Activated T-cell treated with anti-CD3 and anti-CD28 coated beads, Interleukin-2, amount 50 U/mL, for 24 hours (primary cell): ENCODE measurements at places on chromosomes 11 and 22.

GRCh38 chr22:23107487-23108248, 34.1 kb downstream of the RSPH14 start:
- no peak for DNase-seq

DNA sequence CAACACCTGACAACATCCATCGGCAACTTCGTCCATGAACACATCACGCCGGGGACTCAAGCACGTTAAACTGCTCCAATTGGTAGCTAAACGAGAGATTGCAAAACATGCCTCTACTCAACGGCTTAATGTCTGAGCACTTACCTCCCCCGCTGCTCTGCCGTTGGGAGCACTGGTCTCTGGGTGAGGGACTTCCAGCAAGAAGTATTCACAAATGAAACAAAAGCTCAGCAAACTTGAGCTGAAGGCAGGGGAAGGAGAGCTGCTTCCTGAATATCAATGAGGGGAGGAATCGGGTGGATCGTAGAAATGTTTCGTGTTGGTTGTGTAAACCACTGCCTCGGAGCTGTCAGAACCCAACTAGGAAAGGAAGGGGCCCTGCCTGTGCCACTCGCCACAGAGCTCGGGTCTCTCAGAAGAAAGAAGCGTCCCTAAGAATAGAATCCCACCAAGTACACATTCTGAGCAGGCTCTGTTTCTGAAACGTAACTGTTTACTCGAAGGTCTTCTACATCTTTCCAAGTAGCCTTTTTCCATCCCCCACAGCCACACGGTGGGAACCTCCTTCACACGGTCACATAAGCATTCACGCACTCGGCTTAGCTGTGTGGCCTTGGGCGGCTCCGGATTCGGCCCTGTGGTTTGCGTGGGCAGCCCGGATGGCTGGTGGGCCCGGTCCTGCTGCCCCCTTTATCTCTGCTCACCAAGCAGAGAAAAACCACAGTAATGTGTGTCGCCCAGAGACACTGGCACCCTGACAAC, at the start of gene MLC1:
Gene MLC1 (minus strand): TSS at position 216 of the 762 bp plus-strand sequence. CDS start 524 bp downstream, outside the sequence.
- DNase-seq = peak; percentile 41

DNA sequence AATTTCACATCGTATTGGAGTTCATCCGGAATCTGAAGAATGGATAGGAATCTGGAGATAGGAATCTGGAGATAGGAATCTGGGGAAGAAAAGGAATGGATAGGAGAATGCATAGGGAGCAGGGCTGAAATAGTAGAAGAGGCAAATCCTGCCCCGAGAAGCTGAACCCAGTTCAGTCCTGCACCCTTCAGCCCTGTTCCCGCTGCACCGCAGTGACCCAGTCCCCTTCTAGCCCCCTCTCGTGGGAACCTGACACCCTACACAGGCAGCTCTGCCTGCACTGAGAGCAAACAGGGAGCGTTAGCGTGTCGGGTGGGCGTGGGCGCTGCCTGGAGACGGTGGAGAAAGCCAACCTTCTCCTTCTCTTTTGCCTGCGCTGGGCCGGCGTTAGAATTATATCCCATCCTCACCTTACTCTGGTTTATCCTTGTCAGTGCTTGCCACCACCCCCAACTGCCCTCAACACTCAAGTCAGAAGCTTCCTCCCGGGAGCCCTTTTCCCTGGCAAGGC, 1.0 kb upstream of the CCKBR start:
- no peak for DNase-seq

GRCh38 chr11:14906578-14906977, 14.5 kb upstream of the CYP2R1 start:
- peak; percentile 36 for DNase-seq

GRCh38 chr11:92443199-92443598, 218.6 kb downstream of the FAT3 start:
- DNase-seq = no peak

- no peak for DNase-seq
These were observed 22.9 kb upstream of the CCDC188 start for GRCh38 chr22:20173772-20174171.

- DNase-seq = no peak
These were observed 6.4 kb downstream of the ENDOD1 start for GRCh38 chr11:95095858-95096587.

- no peak for DNase-seq
These were observed 135.1 kb downstream of the UVRAG start for GRCh38 chr11:75950141-75950540.

DNA sequence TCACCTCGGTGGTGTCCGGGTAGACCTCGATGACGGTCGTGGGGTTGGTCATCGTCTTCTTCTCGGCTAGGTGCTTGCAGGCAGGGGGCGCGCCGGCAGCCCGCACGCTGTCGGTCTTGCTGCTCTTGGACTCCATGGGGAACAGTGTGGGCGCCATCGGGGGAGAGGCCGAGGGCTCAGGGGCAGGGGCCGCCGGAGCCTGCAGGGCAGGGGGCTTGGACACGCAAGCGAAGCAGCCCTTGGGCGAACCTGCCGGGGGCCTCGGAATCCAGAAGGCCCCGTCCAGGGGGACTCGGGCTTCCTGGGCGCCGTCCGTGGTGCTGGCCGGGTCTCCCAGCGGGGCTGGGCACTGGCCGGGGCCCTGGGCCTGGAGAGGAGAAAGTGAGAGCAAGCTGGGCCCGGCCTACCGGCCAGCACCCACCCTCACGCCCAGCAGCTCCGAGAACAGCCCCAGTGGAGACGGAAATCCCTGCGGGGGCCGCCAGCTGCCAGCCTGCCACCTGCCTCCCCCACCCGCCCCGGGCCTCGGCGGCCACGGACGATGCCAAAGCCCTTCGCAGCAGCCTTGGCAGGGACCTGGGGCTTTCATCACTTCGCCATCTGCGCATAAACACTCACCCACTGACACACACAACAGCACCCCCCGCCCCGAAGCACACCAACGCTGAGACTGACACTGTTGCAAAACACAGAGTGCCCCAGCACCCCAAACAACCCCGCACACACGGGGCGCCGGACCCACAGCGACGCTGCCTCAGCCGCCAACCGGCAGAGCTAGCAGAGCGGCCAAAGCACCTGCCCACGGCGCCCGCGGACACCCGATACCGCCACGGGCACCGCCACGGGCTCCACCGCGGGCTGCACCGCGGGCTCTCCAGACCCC, 2.4 kb downstream of the IFITM10 start:
- DNase-seq = peak; percentile 26

DNA sequence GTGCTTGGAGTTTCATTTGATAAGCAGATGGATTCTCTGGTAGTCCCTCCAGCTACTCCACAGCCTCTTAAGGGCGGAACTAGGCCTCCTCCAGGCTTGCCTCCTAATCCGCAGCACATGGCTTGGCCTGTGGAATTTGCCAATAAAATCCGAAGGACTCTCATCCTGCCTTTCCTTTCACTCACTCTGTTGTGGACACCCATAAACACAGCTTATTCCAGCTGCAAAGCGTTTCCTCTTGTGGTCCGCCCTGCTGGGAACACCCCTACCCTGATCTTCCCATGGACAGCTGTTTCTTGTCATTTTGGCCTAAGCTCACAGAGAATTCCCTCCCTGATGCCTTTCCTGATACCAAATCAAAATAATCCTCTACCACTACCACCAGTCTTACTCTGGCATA, 546.2 kb downstream of the NTM start:
- no peak for DNase-seq

DNA sequence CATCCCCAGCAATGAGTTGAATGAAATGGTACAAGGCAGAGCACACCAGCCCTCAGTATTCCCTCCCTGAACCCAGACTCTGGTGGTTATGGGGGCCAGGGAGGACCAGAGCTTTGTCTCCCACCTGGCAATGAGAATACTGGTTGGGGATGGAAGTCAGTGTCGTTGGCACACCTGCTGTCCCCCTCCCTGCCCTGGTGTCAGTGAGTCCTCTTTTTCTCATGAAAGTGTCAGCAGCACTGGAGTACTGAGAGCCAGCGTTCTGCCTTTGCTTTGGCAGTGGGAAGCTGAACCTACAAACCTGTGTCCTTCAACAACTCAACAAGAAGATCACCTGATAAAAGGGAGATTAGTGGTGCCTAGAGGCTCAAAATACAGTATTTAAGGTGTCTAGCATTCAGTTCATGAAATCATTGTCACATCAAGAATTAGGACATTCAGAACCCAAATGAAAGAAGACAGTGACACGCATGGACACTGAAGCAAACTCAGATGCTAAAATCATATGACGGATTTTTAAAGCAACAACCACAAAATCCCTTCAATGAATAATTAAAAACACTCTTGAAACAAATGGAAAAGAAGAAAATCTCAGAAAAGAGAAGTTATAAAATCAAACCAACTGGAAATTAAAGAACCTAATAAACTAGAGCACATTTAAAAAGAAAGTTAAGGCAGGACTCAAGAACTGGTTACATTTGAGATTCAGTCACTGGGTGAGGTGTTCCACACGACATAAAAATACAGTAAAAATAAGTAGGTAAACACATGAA, 77.5 kb upstream of the VPREB1 start:
- no peak for DNase-seq

DNA sequence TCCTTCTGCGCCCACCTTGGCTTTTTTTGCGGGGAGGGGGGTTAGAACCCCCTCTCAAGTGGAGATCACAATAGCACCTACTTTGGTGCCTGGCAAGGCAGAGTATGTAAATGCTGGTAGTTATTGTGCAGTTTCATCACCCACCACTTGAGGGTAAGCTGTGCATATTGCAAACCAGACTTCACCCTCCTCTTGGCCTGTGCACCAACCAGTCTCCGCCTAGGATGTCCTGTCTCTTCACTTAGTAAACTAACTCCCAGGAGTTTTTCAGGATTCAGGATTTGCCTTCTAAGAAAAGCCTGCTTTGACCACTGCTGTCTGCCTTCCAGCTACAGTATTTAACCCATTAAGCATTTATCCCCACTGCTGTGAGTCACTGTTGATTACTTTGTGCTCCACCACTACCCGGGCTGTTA, 2.0 kb upstream of the UBXN1 start:
- DNase-seq = no peak

DNA sequence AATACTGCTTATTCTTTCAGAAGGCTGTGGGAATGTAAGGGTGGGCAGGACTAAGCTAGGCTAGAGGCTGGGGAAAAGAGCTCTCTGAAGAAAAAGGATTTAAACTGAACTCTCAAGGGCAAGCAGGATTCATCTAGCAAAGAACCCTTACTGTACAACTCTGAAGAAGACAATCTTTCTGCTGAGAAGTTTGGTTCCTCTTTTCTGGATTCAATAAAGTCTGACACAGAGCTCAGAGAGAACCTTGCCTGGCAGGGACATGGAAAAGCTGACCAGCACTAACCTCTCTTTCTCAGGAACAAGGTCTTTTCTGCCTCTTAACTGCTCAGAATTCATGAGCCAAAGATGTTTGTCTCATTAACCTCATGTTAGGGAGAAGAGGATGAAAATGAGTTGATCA, 388.4 kb upstream of the DDI1 start:
- no peak for DNase-seq

- DNase-seq = no peak
These were observed 70.7 kb downstream of the ANO5 start for GRCh38 chr11:22263613-22264012.

GRCh38 chr11:8989453-8989852, 14.3 kb downstream of the NRIP3 start:
- DNase-seq = no peak

GRCh38 chr11:62054484-62055121, 69.2 kb upstream of the INCENP start:
- no peak for DNase-seq

DNA sequence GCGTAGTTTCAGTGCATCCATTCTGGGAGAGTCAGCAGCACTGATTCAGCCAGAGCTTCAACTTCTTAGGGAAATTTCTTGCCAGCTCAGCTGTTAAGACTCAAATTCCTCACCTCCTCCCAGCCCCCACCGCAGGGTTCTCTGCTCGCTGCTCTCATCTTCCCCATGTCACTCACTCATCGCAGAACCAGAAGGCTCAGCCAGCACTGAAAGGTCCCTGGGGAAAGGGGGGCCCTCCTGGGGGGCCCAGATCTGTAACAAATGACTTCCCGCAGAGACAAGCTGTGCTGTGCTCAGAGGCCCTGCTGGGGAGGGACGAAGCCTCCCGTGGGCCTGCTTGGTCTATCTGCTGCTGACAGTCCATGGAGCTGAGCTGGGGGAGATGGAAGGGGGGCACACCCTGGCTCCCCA, 220.6 kb downstream of the NTM start:
- DNase-seq = no peak

- DNase-seq = no peak
These were observed 67.5 kb downstream of the ARFGAP2 start for GRCh38 chr11:47109051-47109726.

GRCh38 chr22:36741968-36742367, 34.0 kb downstream of the IFT27 start:
- no peak for DNase-seq

DNA sequence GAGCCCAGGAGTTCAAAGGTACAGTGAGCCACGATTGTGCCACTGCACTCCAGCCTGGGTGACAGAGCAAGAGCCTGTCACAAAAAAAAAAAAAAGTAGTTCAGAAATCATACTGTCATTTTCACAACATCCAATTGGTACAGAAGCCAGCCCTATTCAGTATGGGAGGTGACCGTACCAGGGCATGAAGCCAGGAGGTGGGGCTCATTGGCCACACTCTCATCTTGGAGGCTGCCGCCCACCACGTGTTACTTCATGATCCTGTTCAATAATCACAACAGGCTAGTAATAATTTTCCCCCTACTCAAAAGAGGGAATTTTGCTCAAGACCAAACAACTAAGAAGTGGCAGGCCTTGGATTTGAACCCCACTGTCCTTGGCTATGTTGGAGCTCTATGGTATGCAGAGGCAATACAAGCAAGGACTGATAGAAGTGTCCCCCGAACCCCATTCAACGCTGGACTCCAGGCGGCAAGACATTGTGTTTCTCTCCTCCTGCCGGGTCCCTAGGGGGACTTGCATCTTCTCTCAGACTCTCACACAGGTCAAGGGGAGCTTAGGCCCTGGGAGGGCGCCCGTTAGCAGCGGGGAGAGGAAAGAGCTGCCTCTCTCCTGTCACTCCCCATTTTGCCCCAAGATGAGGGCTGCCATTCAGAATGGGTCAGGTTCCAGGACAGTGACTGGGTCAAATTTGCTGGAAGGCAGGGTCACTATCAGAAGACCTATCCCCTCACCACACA, 40.2 kb upstream of the EMID1 start:
- DNase-seq = no peak

GRCh38 chr11:114571712-114572111, 12.0 kb upstream of the NXPE1 start:
- no peak for DNase-seq

- no peak for DNase-seq
These were observed 673 bp upstream of the SHANK2 start for GRCh38 chr11:71252770-71253730.

- no peak for DNase-seq
These were observed 5.2 kb downstream of the IFT27 start for GRCh38 chr22:36770513-36771231.

DNA sequence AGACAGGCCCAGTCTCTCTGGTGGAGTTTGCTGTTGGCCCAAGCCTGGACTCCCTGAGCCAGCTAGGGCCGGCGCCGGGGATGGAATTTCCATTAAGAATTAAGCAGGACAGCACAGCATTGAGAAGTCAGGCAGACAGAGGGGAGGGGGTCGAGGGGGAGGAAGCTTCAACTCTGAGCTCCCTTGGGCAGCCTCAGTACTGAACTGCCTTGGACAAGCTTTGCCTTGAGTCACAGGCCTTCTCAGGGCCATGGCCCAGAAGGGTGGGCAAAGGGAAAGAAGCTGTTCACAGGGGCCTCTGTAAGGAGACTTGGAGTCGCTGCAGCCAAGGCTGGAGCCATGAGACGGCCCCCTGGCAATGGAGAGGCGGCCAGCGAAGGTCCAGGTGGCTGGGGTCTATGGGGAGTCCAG, 2.6 kb upstream of the INSC start:
- DNase-seq = no peak
